ENCODE measurements at places on chromosomes 7 and 10.

GRCh38 chr10:6482737-6483357 is 97.2 kb downstream of the PRKCQ start:
- DNase-seq, result no peak

DNA sequence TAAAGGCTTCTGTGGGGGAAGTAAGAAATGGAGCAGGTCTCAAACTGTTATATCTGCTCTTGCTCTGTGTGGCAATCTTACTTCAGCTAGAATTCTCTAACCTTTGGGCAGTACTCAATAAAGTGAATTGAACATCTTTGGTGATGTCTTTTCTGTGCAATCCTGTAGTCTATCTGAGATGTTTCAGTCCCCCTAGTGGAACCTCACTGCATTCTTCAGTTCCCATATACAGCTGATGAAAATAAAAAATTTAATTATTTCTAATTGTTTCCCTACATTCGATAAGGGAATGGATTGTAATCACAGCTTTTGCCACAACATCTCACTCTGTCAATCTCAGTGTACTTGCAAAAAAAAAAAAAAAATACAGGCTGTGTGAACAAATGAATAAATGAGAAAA is 522.6 kb downstream of the DNAJB9 start:
- no peak for DNase-seq

DNA sequence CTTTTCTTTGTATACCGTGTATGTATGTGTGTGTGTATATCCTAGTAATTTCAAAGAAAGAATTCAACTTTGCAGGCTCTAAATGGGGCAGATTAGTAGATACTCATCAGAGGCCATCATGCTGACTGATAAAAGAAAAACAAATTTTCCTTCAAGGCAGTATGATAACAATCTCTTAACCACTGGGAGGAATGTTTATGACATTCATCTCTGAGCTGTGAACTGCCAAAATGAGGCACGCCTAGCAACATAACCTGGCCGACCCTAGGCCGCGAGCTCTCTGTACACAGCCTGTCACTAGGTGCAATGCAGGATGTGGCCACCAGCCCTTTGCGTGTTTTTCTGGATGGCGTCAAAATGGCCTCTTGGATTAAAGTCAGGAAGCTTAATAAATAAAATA is 343.7 kb upstream of the GALNT17 start:
- no peak for DNase-seq

GRCh38 chr10:27673065-27673464 is 72.6 kb downstream of the MKX start:
- no peak for DNase-seq

GRCh38 chr10:132516771-132517725 is 20.5 kb upstream of the INPP5A start:
- DNase-seq, result no peak

DNA sequence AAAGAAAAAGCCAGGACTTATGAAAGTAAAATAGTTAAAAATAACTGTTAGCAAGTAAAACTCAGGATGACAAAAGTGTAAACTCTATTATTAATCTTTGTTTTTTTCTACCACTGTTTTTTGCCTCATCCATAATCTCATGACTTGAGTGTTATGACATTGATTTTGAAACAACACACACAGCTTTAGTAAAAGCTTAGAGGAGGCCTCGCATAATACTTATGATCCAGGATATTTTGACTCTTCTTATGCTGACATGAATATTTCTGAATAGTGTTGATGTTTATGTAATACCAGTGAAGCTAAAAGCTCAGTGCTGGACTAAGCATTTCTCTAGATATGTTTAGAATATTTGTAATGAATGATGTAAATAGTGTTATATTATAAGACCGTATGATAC is 10.5 kb downstream of the KAT6B start:
- DNase-seq, result no peak

DNA sequence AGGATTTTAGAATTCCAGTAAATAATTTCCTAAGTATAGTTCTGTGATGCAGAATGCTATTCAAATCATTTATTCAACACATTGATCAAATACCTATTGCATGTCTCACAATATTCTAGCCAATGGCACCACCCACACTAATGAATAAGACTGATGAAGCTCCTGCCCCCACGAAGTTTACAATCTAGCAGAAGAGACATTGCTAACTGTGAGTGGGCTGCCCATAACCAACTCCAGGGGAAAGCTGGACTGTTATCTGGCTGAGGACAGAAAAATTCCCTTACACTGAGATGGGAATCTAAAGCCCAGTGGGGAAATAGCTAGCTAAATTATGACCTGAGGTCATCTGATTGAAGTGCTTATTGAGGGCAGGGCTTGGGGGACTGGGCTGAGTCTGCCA is 128.8 kb upstream of the LYZL2 start:
- no peak for DNase-seq

GRCh38 chr10:112958275-112958995 is 8.4 kb downstream of the TCF7L2 start:
- DNase-seq, result no peak

- DNase-seq, result no peak
Observed at GRCh38 chr7:130896051-130896881, 162.3 kb upstream of the KLF14 start.

- DNase-seq, result no peak
Observed at GRCh38 chr10:21141946-21142492, 244.9 kb upstream of the NEBL start.

GRCh38 chr10:110971638-110972037 is 52.2 kb downstream of the SHOC2 start:
- DNase-seq, result no peak

DNA sequence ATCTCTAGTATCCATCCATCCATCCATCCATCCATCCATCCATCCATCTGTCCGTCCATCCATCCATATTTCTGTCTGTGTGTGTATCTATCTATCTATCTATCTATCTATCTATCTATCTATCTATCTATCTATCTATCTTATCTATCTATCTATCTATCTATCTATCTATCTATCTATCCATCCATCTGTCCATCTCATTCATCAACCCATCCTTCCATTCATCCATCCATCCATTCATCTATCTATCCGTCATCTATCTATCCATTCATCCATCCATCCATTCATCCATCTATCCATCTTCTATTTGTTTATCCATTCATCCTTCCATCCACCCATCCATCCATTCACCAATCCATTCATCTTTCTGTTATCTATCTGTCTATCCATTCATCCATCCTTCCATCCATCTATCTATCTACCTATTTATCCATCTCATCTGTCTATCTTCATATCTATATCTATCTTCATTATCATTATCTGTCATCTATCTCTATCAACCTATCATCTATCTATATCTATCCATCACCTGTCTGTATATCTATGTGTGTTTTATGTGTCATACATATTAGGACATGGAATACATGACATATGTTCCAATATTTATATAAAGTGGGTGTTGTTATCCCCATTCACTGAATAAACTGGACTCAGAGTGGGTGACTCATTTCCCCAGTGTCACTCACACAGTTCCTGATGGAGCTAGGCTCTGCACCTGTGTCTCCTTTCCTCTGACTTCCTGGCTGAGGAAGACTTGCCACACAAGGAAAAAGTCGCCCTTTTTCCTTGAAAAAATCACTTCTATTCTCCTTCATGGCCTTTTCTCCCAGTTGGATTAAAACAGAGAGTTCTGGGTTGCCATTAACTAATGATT is 200.1 kb downstream of the CCDC3 start:
- DNase-seq, result no peak

- no peak for DNase-seq
Observed at GRCh38 chr10:77782328-77783061, 144.1 kb downstream of the DLG5 start.

DNA sequence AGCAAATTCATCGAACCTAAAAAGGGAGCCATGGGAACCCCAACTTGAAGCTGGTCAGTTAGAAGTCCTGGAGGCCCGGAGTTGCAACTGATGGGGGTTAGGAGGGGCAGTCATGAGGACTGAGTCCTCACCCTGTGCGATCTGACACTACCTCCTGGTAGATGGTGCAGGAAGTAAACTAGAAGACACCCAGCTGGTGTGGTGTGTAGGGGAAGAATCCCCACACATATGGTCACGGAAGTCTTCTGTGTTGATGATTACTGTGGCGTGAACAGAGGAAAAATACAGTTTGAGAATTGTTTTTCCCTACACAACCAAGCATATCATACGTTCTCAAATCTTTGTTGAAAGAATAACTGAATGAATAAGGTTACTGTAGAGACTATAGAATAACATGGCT is 164.6 kb upstream of the KCTD7 start:
- DNase-seq, result no peak

DNA sequence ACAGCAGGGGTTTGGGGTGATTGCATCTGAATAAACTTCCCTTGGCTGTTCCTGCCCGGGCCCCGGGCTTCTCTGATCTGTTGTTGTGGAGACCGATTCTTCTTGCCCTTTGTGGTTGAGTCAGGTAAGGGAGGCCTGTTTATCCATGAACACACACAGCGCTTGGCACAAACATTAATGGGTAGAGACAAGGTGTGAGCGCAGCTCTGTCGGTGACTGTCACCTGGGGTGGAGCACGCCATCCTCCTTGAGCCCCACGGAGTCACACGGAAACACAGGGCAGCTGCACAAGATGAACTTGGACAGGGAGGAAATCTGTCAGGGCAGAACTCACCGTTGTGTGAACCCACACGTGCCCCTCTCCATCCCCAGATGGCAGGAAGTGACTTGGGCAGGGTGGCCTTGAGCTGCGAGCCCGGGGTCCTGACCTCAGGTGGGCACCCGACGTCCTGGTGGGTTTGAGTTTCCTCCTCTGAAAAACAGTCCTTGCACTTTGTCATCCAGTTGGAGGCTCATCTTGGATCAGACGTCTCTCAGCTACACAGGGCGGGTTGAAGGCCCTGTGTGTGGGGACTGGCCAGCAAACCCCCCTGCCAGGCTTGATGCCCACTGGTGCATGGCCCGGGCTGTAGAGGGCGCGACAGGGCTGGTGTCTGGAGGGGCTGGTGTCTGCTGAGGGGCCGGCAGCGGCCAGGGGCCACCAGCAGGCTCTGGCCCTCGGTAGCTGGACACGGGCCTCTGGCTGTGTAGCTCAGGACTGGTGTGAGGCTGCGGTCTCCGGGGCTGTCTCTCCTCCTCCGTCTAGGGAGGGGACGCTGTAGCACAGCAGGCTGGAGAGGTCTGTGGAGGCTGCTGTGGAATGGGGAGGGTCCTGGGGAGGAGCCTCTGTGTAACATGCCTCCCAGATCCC is 24.2 kb upstream of the SHH start:
- DNase-seq, result no peak

All from OCI-LY7 (cell line).